Activated T-helper 17 cell treated with anti-CD3 and anti-CD28 coated beads, Interleukin-2, amount 50 U/mL, for 72 hours (primary cell): ENCODE measurements at places on chromosomes 12 and 14.

DNA sequence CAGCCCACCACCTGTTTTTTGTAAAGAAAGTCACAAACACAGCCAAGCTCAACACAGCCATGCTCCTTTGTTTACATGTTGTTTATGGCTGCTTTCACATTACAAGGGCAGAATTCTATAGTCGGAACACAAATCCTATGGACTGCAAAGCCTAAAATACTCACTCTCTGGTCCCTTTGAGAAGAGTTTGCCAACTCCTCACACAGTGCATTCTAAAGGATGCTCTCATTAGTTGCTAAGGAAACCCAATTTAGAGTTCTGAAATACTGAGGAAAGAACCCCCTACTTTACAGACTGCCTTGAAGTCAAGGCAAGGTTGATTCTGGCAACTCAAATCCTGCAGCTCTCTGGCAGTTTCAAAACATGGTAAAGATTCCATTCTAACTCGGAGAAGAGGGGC is 38.3 kb downstream of the DCP1B start:
- ATAC-seq, result no peak

DNA sequence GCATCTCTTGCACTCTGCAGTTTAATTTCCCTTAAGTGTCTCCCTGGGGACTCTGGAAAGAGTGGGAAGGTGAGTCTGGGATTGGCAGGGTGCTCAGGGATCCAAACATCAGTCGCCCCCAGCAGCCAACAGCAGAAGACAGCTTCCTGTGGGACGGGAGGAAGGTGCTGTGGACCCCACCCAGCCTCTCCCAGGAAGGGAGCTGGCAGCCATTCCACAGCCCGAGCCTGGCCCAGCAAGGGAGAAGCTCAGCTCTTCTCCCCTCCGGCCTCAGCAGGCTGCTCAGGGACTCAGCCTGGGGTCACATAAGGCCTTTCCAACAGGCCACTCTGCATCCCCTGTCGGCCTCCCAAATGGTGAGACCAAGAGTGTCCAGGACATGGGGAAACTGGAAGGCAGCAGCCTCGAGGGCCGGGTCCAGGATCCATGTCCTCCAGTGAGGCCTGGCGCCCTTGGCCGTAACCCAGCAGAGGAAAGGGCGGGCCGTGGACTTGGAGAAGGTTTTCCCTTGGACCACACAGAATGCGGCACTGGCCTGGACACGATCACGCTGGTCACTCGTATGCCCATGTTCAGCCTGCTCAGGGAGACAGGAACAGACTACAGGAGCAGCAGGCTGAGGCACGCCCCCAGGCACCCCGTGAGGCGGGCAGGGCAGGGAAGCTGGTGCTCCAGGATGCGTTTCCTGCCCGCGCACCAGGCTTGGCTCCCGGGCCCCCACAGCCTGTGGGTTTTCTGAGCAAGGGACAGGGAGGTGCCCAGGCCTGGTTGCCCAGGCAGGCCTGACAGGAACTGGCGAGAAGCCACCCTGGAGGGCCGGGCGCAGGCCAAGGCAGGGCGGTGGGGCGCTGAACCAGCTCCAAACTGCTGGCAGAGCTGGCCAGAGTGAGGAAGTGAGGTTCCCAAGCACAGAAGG is 3.5 kb downstream of the XRCC3 start:
- no peak for ATAC-seq

- ATAC-seq, result no peak
These were observed 74.4 kb downstream of the SLC24A4 start for GRCh38 chr14:92397150-92397952.

DNA sequence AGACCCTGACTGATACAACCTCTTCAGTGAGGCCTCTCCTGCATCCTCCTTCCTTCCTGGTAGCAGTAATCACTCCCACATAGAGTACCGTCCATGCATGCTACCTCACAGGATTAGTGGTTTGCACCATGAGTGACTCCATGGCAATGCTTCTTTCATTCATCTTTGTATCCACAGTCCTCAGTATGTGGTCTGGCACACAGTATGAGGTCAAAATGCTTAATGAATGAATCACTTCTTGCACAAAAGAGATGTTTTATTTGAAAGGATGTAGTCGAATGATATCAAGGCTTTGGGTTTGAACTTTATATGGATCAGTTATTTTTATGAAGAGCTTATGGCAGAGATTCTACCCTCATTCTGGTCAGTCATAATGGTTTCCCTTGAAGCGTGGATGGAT is 42.2 kb downstream of the KCNA5 start:
- ATAC-seq, result no peak

- ATAC-seq, result no peak
These were observed 1330.7 kb upstream of the TMEM132C start for GRCh38 chr12:126936181-126936851.

DNA sequence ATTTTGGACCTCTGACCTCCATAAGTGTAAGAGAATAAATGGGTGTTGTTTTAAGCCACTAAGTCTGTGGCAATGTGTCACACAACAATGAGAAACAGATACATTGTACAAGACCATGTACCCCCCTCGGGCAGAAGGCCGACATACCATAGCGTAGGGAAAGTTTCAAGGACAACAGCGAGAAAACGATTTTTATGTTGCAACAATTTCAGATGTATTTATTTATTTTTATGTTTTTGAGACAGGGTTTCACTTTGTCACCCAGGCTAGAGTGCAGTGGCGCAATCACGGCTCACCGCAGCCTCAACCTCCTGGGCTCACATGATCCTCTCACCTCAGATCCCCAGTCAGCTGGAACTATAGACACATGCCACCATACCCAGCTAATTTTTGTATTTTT is 136.4 kb upstream of the NCOR2 start:
- no peak for ATAC-seq

- ATAC-seq, result no peak
These were observed 506.1 kb downstream of the RMST start for GRCh38 chr12:97968641-97969197.

- ATAC-seq, result no peak
These were observed 33.6 kb downstream of the TMEM233 start for GRCh38 chr12:119627019-119627643.

- ATAC-seq, result no peak
These were observed 62.1 kb upstream of the TRIM9 start for GRCh38 chr14:51157012-51157411.

DNA sequence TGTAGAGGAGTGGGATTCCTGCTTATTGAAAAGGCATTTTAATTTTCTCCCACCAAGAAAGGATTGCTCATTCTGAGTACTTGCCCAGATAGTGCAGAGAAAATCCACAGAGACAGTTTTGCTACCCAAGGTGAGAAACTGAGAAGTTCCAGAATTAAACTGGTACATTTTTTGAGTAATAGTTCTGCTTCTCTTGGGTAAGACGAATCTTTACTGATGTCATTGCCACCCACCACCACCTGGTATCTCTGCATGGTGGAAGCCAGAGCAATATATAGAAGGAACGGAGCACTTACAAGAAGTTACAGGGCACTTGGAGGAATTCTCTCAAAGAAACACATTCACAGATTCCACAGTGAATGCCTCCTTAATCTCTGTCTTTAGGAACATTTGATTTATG is 20.7 kb upstream of the FRMD6 start:
- ATAC-seq, result peak; percentile 65

GRCh38 chr12:47775100-47775911 is 2.3 kb downstream of the SLC48A1 start:
- ATAC-seq, result no peak

- peak; percentile 42 for ATAC-seq
These were observed 12.2 kb upstream of the MYH7 start for GRCh38 chr14:23447361-23448350.

GRCh38 chr12:29783773-29784666 is at the start of gene TMTC1:
Gene TMTC1, minus strand, starts transcription at chr12:29783942. Its CDS starts 191 bp downstream, at chr12:29783751.
- ATAC-seq, result no peak

DNA sequence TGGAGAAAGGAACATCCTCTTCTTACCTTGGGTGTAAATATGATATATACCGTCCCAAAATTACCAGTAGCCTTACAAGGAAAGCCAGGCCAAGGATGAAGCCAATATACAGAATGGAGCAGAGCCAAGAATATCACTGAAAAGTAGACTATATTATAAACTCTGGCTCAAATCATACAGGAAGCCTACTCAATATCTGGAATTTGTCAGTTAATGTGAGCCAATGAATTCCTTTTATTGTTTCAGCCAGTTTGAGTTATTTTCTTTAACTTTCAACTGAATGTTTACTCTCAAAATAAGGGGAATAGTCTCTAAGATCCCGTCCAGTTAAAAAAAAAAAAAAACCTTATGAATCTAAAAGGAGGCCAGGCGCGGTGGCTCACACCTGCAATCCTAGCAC is 9.8 kb upstream of the DENND5B start:
- no peak for ATAC-seq

DNA sequence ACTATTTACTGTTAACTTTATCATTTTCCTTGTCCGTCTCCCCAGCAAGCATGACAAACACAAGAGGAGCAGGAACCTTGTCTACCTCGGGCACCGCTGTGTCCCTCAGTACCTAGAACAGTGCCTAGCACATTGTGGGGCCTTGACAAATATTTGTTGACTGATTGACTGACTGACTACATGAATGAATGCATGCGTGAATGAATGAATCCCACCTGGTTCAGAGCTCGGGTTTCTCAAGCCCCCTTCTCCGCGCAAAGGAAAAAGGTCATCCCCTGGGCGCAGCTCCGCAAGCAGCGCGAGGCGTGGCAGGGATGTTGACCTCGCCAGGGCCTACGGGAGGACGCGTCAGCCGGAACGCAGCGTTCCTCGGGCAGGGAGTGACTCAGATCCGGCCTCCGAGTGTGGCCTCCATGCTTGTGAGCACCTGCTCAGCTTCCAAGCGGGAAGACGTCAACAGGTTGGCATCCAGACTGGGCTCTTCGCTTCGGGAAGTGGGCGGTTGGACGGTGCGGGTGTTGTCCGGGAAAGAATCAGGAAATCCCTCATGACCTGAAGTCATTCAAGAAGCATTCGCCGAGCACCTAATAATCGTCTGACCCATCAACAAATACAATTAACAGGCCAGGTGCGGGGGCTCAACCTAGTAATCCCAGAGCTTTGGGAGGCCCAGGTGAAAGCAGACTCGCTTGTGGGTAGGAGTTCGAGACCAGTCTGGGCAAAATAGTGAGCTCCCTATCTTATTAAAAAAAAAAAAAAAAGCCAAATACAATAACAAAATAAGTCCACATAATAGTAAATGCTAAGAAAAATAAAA is 13.9 kb upstream of the UBC start:
- peak; percentile 77 for ATAC-seq

DNA sequence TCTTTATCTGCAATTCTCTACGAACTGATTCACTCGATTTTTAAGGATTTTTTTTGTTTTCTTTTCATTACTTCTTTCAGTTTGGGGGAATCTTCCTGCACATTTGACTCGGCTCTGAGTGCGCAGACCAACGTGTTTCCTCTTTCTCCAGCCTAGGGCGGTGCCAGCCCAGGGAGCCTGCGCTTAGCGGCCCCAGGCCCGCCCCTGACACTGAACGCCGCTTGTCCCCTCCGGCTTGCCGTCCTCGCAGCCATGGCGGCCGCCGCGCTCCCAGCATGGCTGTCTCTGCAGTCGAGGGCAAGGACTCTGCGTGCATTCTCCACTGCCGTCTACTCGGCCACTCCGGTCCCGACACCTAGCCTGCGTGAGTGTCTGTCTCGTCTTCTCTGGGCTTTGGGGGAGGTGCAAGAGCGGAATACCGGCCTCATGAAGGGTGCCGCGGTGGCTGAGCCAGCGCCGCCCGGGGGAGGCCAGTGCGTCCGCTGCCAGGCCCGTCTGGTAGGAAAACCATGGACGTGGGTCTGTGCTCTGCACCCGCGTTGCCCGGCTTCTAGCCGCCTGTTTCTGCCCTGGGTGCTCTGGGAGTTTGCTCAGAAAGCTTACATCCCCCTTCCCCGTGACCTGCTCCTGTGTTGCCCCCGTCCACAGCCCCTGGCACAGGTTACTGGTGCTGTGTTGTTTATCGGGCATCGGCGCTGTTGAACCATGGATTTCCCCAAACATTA is at the start of gene MRPS35:
TSS of gene MRPS35 (plus strand) at position 241 of the 725 bp plus-strand sequence. CDS start at position 253, 12 bp downstream.
- ATAC-seq, result peak; percentile 99

DNA sequence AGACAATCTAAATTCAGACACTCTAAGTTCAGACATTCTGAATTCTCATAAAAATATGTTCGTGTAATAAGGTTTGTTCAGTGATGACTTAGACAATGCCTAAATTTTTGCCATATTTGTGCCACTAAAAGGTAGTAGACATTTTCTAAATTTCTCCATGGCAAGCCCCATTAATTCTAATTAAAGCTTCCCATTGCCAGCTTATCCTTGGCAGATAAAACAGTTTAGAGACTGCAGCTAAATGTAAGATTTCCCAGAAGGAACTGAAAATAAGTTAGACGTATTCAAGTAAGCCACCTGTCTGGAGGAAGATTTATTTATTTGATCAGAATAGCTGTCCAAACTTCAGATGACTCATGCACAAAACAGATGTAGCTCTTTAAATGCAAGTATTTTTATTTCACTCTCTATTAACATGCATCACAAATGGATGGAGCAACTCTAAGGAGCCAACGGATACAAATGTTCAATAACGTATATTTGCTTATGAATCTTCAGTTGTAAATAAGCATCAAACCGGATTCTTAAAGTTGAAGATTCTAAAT is 130.4 kb downstream of the SLC2A13 start:
- ATAC-seq, result no peak

DNA sequence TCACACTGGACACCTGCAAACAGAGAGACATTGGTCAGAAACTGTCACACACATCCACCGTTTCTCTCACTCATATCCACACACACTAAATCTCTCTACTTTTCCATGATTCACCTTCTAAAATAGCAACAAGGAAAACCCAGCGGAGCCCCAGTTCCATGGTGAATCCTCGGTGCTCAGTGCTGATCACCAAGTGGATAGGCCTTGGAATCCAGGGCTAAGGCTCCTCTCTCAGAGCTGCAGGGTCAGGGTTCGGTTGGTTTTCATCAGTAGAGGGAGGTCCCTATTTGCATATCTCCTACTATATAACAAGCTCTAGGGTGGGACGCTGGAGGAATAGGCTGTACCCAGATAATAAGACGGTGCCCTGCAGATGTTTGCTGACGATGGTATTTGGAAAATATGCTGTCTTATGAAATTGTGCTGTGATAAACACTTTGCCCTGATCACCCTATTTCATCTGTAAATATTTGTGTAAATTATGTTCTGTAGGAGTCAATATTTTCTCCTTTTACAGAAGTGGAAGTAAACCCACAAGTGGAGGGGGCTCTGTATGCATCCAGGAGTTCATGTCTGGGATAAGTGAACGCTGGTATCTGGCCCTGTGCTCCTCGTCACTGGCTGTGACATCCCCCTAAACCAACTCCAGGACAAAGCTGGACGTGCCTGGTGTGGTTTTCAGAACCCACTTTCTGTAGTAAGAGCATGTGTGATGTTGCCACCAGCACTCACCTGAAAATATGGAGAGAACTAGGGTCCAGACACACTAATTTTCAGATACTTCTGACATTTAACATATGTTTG is 709.2 kb downstream of the TMEM121 start:
- no peak for ATAC-seq

DNA sequence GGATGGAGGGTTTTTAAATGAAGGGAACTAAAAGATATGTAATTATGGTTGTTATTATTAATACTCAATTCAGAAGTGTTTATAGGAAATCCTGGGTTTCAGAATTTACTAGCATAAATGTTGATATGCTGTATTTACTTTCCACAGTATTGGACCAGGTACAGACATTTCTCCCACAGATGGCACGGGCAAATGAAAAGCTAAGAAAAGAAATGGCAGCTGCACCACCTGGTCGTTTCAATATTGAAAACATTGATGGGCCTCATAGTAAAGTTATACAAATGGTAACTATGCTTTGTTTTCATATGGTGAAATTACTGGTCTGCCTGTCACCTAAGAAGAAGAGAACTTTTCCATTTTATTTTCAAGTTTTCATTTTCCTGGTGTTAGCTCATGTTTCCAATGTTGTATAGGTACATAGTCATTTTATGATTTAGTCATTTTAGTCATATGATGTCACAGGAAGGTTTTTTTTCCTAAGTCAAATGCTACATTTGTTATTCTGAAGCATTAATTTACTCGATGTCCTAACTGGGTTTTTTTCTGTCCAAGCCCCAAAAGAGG is 5.5 kb downstream of the NOPCHAP1 start:
- peak; percentile 66 for ATAC-seq
